Muscle of arm (tissue), 14 donors: ENCODE measurements at places on chromosomes 5 and 9.

DNA sequence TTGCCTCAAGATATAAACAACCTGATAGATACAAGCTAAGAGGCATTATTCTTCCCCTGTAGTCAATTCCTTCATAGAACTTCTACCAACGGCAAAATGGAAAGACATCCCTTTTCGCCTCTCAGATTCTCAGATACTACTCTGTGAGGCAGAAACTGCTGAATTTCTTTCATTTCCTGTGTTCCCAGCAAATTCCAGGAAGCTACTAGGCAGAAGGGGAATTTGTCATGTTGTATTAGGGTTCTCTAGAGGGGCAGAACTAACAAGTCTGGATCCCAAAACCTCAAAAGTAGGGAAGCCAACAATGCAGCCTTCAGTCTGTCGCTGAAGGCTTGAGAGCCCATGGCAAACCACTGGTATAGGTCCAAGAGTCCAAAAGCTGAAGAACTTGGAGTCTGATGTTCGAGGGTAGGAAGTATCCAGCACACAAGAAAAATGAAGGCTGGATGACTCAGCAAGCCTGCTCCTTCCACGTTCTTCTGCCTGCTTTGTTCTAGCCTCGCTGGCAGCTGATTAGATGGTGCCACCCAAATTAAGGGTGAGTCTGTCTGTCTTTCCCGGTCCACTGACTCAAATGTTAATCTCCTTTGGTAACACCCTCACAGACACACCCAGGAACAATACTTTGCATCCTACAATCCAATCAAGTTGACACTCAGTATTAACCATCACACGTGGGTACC lies 15.2 kb downstream of the RNF180 start:
- DNase-seq: no peak

DNA sequence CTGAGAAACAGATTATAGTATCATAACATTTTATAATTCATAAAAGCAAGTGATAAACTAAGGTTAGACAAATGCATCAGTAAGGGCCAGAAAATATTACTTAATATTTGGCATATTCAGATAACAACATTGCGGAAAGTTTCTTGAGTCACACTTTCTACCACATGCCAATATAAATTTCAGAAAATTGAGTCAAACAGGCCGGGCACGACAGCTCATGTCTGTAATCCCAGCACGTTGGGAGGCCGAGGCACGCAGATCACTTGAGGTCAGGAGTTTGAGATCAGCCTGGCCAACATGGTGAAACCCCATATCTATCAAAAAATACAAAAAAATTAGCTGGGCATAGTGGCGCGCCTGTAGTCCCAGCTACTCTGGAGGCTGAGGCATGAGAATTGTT lies 47.1 kb downstream of the SLC38A9 start:
- DNase-seq: no peak

- no peak for DNase-seq
Measured at GRCh38 chr5:64969578-64969977, 200.8 kb downstream of the CWC27 start.

DNA sequence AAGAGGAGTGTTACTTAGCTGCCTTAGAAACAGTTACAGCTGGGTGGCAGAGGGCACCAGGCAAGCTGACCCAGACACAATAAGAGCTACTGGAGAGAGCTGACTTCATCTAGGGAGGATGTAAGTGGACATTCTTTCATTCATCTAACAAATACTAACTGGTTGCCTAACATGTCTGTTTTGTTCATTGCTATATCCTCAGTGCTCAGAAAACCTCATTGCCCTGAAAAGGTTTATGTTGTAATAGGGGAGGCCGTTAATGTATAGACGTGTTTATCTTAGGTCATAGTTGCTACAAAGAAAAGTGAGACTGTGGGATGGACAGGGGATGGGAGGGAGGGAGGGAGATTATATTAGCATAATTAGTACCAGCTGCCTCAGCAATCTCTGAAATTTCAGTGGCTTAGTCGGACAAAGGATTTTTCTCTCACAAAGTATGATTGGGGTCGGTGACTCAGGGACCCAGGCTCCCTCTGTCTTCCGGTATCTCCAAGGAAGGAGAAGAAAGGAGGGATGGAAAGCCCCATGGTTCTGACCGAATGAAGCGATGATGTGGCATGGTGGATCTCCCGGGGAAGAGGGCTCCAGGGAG lies 2.6 kb upstream of the SNX18 start:
- no peak for DNase-seq

GRCh38 chr5:62585751-62586150 lies 7.1 kb downstream of the LRRC70 start:
- no peak for DNase-seq

- DNase-seq: no peak
Measured at GRCh38 chr9:76333388-76333787, 60.8 kb downstream of the RFK start.

- DNase-seq: no peak
Measured at GRCh38 chr9:113540466-113540865, 76.9 kb downstream of the RGS3 start.

GRCh38 chr9:84349671-84350070 lies 9.1 kb upstream of the SLC28A3 start:
- no peak for DNase-seq

DNA sequence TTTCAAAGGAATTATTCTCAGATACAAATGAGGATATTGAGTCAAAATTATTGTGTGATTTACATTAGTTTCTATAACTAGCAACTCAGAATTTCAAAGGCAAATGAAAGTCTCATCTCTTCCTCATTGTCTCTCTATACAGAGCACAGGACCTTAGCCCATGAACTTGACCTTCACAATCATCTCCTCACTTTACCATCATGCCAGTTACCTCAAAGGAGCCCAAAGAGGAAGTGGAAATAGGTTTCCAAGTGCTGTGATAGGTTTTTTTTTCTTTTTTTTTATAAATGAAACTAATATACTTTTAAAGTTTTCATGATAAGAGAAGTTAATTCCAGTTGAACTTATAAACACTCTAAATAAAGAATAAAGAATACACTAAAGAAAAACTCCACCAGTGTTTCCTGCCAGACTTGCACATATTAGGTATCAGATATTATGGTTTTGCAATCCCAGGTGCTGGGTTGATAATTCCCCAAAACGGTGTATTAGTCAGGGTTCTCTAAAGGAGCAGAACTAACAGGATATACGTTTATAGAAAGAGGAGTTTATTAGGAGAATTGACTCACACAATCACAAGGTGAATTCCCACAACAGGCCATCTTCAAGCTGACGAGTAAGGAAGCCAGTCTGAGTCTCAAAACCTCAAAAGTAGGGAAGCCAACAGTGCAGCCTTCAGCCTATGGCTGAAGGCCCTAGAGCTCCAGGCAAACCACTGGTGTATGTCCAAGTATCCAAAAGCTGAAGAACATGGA lies 50.1 kb upstream of the ADAMTS16 start:
- DNase-seq: no peak

DNA sequence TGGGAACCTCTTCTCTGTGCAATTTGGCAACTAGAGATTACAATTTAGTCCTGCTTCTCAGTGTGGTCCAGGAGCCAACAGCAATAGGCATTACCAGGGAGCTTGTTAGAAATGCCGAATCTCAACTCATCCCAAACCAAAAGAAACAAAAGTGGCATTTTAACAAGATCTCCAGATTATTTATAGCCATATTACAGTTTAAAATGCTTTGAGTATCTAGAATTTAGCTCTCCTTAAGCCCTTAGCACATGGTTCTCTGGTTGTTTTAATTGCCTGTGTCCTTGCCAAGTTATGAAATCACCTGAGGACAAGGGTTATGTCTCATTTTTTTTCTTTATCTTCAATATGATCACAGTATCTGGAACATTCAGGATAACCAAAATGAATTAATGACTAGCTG lies 51.6 kb upstream of the TAS2R1 start:
- DNase-seq: no peak

DNA sequence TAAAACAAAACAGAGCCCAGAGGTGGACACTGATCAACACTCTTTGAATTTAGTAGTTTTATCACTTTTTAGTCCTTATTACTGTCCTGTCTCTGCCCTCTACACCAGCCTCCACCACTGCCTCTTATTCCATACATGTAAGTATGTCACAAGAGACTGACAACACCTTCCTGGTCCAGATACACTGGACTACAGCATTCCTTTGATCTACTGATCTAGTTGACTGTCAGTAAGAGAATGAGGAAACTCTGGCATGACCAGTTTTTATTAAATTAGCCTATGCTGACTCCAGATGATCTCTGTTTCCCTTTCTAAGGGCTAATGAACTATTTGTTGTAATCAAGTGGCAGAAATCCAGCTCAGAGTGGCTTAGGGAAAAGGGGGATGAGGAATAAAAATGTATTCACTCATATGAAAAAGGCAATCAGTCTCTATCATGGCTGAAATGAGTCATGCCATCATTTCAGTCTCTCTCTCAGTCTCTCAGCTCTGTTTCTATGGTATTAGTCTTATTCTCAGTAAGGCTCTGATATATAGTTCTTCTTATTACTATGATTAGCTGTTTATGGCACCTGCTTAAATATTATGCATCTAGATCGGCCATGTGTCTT lies 5.5 kb downstream of the ARHGEF37 start:
- DNase-seq: no peak

DNA sequence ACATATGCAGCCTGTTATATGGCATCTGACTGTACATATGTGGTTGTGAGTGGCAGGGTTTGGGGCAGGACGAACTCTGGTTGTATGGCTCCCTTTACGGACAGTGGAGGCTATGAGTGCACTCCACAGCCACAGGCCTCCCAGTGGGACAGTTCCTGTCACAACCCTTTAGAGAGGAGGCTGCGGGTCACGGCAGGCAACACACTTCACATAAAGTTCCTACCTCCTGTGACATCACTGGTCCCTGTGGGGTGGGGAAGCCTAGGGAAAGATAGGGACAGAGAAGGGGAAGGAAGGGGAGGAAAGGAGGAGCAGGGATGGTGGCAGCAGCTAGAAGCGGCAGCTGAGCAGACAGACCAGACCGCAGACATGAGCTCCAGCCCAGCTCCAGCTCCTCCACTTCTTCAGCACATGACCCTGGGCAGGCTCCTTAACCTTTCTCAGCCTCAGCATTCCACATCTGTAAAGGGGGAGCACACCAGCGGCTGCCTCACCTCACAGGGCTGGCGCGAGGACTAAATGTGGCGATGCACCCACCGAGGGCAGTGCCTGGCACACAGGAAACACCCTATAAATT lies 27.4 kb upstream of the CORO2A start:
- no peak for DNase-seq

DNA sequence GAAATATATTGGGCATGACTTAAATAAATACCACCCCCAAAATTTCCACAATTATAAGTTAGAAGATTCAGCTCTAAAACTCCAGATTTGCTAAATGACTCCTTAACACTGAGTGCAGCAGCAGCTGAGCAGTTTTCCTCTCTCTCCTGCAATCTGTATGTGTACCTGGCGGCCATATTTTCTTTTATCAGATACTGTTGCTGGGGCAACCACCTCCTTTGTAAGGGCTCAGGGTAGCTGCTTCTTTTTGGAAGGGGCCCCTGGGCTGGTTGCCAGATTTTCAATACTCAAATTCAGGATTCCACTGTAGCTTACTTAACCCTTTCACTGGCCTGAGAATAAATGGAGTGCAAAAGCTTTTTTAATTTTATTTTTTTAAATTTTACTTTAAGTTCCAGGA lies 197.0 kb downstream of the TAF11L14 start:
- DNase-seq: no peak

GRCh38 chr9:114001794-114002261 lies 76.3 kb downstream of the AMBP start:
- no peak for DNase-seq

- DNase-seq: no peak
Measured at GRCh38 chr5:1951165-1951816, 68.6 kb upstream of the IRX4 start.

GRCh38 chr9:15417626-15418025 lies 5.0 kb upstream of the SNAPC3 start:
- DNase-seq: no peak

DNA sequence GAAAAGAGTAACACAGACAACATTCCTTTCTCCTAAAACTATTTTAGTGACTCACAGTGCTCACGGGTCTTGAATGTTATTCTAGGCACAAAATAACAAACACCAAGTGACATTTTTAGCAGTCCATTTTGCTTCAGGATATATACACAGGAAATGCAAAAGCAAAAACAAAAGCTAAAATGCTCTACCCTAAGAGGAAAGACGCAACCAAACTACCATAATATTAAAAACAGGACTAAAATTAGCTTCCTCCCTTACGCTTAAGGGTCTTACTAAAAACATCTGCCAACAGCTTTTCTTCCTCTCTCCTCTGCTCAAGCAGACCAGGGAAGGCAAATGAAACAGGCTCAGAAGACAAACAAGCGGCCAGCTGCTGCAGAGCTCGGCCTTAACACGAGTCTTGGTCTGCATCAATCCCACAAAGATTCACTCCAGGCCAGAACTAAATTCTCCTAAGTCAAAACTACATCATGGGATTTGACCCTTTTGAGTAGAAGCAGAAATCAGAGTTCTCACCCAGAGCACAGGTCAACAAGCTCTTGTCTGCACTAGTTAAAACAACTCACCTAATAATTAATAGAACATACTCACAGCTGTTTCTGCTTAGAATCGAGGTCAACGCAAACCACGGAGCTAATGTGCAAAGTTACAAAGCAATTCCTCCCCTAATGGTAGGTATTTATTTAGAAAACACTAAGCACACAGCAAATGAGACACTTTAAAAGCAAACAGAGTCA lies 62.3 kb downstream of the RAPGEF1 start:
- peak; percentile 48 for DNase-seq

DNA sequence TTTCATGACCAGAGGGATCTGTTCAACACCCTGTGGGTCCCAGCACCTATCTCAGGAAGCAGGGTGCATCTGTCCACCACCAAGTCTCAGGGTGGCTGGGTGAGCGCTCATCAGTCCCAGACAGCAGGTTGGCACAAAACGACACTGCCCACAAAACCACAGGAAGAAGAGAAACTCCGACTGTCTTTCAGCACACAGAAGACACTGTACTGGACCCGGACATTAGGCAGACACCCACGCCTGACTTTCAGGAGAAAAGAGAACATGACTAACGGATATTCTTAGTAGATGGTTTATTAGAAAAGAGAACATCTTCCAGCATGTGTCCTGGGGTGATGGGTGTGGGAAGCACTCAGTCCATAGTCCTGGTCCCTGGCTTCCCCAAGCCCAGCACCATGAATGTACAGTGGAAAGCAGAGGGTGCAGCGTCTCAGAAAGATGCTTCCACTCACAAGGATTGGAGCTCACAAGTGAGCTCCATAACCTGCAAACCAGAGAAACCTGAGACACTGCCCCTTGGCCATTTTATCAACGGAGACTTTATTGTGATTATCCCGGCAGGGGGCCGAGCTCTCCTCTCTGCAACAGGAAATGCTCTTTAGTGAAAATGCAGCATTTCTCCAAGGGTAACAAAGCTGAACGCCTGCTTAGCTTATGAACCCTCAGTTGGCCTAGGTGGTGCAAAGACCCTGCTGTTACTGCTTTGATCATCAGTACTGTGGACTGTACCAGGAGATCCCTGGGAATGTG lies 35.8 kb upstream of the LCP2 start:
- no peak for DNase-seq

DNA sequence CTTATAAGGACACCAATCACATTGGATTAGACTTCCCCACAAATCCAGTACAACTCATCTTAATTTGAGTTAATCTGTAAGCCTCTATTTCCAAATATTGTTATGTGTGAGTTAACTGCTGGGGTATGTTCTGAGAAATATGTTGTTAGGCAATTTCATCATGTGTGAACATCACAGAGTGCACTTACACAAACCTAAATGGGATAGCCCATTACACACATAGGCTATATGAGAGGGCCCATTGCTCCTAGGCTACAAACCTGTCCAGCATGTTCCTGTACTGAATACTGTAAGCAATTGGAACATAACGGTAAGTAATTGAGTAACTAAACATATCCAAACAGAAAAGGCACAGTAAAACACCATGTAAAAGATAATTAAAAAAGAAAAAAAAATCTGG lies 19.1 kb upstream of the ARSI start:
- DNase-seq: no peak
